Naive thymus-derived CD4-positive, alpha-beta T cell (primary cell): ENCODE measurements at places on chromosomes 2 and 18.

DNA sequence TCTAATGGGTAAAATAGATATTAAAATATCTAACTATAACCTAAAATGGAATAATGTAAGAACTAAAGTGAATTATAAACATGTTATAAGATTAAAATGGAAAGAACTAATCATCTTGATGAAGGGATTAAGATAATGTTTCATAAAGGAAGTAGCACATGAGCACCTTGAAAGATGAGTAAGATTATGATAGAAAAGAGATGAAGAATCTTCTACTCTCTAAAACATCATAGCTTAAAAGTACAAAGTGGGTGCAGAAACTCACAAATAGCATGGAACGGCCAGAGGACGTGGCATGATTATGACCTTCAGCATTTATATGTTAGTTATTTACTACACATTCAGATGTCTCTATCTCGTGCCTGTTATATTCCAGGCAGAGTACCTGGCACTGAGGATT is 76.2 kb upstream of the COL5A2 start:
- H3K27me3 ChIP-seq: no peaks in the 10 kb centered on the region
- H3K36me3 ChIP-seq: no peaks in the 10 kb centered on the region
- no peak overlapping the region for H3K4me3 ChIP-seq
- H3K4me1 ChIP-seq: no peaks in the 10 kb centered on the region
- H3K27ac ChIP-seq: no peak overlapping the region

GRCh38 chr2:58991357-58991756 is 750.2 kb upstream of the FANCL start:
- no peaks in the 10 kb centered on the region for H3K4me1 ChIP-seq
- H3K27ac ChIP-seq: no peak overlapping the region
- no peak for DNase-seq
- no peak overlapping the region for H3K4me3 ChIP-seq
- H3K27me3 ChIP-seq: no peaks in the 10 kb centered on the region
- no peaks in the 10 kb centered on the region for H3K36me3 ChIP-seq

- no peaks in the 10 kb centered on the region for H3K27me3 ChIP-seq
- no peak overlapping the region for H3K4me3 ChIP-seq
- H3K4me1 ChIP-seq: no peaks in the 10 kb centered on the region
Observed at GRCh38 chr2:120825370-120826259, 89.9 kb downstream of the GLI2 start.

DNA sequence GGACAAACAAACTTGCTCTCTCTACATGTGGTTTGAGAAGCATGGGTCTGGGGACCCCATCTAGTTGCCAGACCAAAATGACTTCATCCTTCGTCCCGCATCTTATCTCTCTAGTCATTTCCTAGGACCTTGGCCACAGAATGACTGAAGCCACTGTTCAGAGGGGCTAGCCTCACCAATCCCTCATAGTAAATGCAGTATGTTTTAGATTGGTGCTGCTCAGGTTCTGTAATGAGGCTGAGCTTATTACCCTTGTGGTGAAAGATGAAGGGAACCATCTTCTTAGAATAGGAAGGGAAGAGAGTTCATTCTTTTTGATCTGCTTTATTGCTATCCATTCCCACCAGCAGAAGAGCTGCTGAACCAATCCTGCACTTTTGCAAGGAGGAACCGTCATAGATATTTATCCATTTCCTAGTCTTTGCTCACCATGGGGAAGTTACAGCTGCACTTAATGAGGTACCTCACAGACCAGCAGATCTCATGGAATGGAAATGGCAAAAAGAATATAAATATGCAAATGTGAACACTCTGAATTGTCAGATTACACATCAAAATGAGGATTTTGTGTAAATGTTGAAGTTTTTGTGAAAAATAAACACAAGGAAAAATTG is 436.7 kb downstream of the LPIN1 start:
- no peak overlapping the region for H3K4me3 ChIP-seq
- H3K27me3 ChIP-seq: no peaks in the 10 kb centered on the region
- peaks cover 5% of the 10 kb centered on the region for H3K4me1 ChIP-seq
- no peak overlapping the region for H3K27ac ChIP-seq
- no peak for DNase-seq
- no peaks in the 10 kb centered on the region for H3K36me3 ChIP-seq

GRCh38 chr2:144357623-144358373 is 162.1 kb downstream of the ZEB2 start:
- H3K4me3 ChIP-seq: no peak overlapping the region
- H3K27ac ChIP-seq: no peak overlapping the region
- no peak for DNase-seq
- H3K36me3 ChIP-seq: no peaks in the 10 kb centered on the region
- H3K27me3 ChIP-seq: no peaks in the 10 kb centered on the region

GRCh38 chr2:237156031-237156856 is 70.6 kb downstream of the COPS8 start:
- H3K36me3 ChIP-seq: no peaks in the 10 kb centered on the region
- no peak overlapping the region for H3K27ac ChIP-seq
- H3K4me3 ChIP-seq: no peak overlapping the region
- DNase-seq: no peak
- H3K4me1 ChIP-seq: no peaks in the 10 kb centered on the region

- H3K27ac ChIP-seq: no peak overlapping the region
- H3K36me3 ChIP-seq: no peaks in the 10 kb centered on the region
- DNase-seq: no peak
- H3K4me1 ChIP-seq: no peaks in the 10 kb centered on the region
Observed at GRCh38 chr2:37809525-37809924, 115.6 kb upstream of the RMDN2 start.

DNA sequence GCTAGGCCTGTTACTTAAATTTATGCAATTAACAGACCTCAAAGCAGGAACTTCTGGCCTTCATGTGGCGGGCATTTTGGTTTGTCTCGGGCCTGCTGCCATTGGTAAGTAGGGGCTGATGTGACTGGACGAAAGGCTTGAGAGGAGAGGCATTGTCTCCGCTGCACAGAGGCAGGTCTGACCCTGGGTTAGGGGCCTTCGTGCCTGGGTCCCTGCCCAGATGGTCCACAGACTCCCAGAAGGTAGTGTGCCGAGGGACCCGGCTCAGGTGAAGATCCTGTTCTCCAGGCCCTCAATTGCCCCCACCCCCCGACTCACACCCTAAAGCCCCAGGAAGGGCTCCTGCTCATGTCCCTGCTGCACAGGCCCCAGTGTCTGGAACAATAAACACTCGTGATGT is 764.9 kb downstream of the TMEM182 start:
- no peak overlapping the region for H3K4me3 ChIP-seq
- no peaks in the 10 kb centered on the region for H3K36me3 ChIP-seq
- H3K27me3 ChIP-seq: no peaks in the 10 kb centered on the region

GRCh38 chr2:182422864-182423263 is 4.0 kb downstream of the PDE1A start:
- H3K4me3 ChIP-seq: no peak overlapping the region
- H3K4me1 ChIP-seq: no peaks in the 10 kb centered on the region
- no peaks in the 10 kb centered on the region for H3K27me3 ChIP-seq
- no peaks in the 10 kb centered on the region for H3K36me3 ChIP-seq
- no peak overlapping the region for H3K27ac ChIP-seq
- no peak for DNase-seq

DNA sequence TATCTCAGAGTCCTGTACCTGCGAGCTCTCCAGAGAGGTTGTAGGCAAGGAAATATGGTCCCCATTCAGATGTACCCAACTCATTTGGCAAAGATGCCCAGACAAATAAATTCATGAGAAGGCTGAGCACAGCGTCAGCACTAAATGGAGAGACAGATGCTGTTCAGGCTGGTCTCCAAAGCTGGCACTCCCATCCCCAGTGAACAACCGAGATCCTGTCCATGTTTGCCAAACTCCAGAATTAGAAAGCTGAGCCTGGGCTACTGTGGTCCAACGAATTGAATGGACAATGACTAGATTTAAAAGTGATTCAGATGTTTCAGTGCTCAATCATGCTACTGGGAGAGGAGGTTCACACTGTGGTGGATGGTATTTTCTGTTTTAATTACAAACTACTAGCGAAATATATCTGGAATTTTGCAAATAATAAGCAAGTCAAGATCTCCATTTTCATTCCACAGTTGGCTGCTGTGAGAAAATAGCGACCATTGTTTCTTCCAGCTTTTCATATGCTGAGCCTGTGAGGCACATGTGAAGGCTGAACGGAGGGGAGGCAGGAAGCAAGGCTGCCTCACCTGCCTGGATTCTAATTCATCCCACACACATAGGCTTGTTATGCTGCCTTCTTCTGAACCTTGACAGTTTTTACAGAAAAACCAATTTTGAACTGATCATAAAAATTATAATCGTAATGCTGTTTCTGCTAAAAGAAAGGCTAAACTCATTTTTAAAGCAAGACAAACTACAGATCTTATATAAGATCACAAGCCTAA is 22.6 kb upstream of the DAPL1 start:
- H3K27ac ChIP-seq: no peak overlapping the region
- no peaks in the 10 kb centered on the region for H3K27me3 ChIP-seq
- DNase-seq: no peak
- no peaks in the 10 kb centered on the region for H3K36me3 ChIP-seq

GRCh38 chr2:202152104-202152715 is 79.2 kb downstream of the KIAA2012 start:
- no peak overlapping the region for H3K27ac ChIP-seq
- no peak for DNase-seq
- no peak overlapping the region for H3K4me3 ChIP-seq
- H3K27me3 ChIP-seq: no peaks in the 10 kb centered on the region
- H3K36me3 ChIP-seq: no peaks in the 10 kb centered on the region

GRCh38 chr18:7072593-7072992 is 45.0 kb downstream of the LAMA1 start:
- DNase-seq: no peak
- H3K4me1 ChIP-seq: no peaks in the 10 kb centered on the region
- H3K27me3 ChIP-seq: no peaks in the 10 kb centered on the region
- no peak overlapping the region for H3K27ac ChIP-seq

DNA sequence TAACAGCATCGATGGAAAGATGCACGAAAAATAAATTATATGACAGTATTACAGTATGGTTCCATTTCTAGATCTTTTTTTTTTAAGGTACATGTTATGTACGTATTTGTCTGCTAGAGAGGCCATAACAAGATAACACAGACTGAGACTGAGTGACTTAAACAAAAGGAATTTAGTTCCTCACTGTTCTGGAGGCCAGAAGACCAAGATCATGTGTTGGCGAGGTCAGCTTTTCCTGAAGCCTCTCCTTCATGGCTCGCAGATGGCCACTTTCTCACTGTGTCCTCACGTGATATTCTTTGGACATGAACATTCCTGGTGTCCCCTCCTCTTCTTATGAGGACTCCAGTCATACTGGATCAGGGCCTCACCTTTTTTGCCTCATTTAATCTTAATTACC is 177.4 kb downstream of the CAPN13 start:
- DNase-seq: no peak
- H3K27me3 ChIP-seq: no peaks in the 10 kb centered on the region
- H3K27ac ChIP-seq: no peak overlapping the region
- H3K4me1 ChIP-seq: peaks cover 10% of the 10 kb centered on the region

GRCh38 chr18:5543773-5544389 is at the start of gene EPB41L3:
Gene EPB41L3, minus strand, starts transcription at chr18:5543997. Its CDS starts 54,814 bp downstream, at chr18:5489183.
- no peak within 1 kb of the TSS for H3K27ac ChIP-seq
- no peak for DNase-seq
- H3K36me3 ChIP-seq: no peaks in the 10 kb centered on the region
- no peaks in the 10 kb centered on the region for H3K4me1 ChIP-seq
- H3K4me3 ChIP-seq: no peak within 1 kb of the TSS
- H3K27me3 ChIP-seq: no peaks in the 10 kb centered on the region

GRCh38 chr2:586641-587076 is 90.5 kb downstream of the TMEM18 start:
- no peaks in the 10 kb centered on the region for H3K27me3 ChIP-seq
- H3K4me3 ChIP-seq: no peak overlapping the region
- no peak overlapping the region for H3K27ac ChIP-seq
- H3K4me1 ChIP-seq: peaks cover 15% of the 10 kb centered on the region

GRCh38 chr2:63658176-63658968 is 69.6 kb downstream of the MDH1 start:
- H3K4me3 ChIP-seq: no peak overlapping the region
- DNase-seq: no peak
- no peaks in the 10 kb centered on the region for H3K4me1 ChIP-seq
- no peak overlapping the region for H3K27ac ChIP-seq
- no peaks in the 10 kb centered on the region for H3K36me3 ChIP-seq

DNA sequence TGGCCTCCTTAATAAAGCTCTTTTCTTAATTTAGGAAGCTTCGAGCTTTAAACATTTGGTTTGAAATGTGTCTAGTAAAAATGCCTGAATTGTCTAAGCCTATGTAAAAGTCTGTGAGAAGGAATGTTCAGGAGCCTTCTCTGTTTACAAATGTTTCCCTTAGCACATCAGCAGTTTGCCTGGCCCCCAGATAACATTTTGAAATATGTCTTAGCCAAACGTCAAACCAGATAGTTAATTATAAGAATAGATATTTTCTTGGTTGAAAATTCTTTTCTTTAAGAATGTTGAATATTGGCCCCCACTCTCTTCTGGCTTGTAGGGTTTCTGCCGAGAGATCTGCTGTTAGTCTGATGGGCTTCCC is 498.6 kb downstream of the CCDC85A start:
- DNase-seq: no peak
- no peak overlapping the region for H3K27ac ChIP-seq
- no peaks in the 10 kb centered on the region for H3K4me1 ChIP-seq
- no peaks in the 10 kb centered on the region for H3K27me3 ChIP-seq

- no peaks in the 10 kb centered on the region for H3K36me3 ChIP-seq
- no peak overlapping the region for H3K27ac ChIP-seq
- no peak overlapping the region for H3K4me3 ChIP-seq
- no peak for DNase-seq
Observed at GRCh38 chr18:36756242-36756641, 72.6 kb downstream of the TPGS2 start.

DNA sequence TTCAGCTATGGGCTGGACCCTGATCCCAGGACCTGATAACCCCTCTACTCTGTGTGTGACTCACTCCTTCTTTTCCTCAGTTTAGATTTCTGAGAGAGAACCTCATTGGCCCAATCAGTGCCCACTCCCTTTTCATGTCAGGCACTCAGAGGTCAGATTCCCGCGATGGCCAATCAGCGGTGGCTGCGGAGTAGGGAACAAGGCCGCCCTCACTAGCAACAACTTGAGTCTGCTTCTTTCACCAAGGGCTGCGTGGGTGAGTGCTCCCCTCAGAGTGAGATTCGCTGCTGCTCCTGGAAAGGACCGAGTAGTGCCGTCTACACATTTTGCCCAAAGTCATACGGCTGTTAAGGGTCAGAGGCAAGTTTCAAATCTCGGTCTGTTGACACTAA is 34.7 kb downstream of the NPPC start:
- no peak overlapping the region for H3K27ac ChIP-seq
- no peaks in the 10 kb centered on the region for H3K27me3 ChIP-seq
- H3K36me3 ChIP-seq: no peaks in the 10 kb centered on the region
- DNase-seq: no peak

- no peak overlapping the region for H3K27ac ChIP-seq
- DNase-seq: no peak
- no peaks in the 10 kb centered on the region for H3K4me1 ChIP-seq
- no peaks in the 10 kb centered on the region for H3K27me3 ChIP-seq
- no peaks in the 10 kb centered on the region for H3K36me3 ChIP-seq
Observed at GRCh38 chr2:88074854-88075292, 7.2 kb downstream of the SMYD1 start.

DNA sequence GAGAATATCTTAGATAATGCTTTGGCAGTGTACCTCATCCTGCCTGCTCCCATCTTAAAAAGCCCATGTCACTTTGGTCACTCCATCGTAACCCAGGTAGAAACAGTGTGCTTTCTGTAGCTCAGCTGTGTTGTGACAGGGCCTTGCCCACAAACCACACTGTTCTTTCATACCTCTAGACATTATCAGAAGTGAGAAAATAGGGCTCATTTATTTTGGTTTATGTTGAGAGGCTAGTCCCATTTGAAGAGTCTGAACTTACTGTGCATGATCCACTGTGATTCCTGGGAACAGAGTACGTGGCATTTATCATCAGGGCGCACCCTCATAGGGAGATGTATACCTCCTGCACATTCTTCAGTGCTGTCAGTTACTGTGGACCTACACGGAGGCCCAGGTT is 69.7 kb downstream of the FEZ2 start:
- H3K27me3 ChIP-seq: no peaks in the 10 kb centered on the region
- H3K4me3 ChIP-seq: no peak overlapping the region
- DNase-seq: no peak
- H3K27ac ChIP-seq: no peak overlapping the region
